Vein endothelial cell (primary cell): ENCODE measurements at places on chromosomes 2 and 18. TPM values are rescaled to one million over a fixed set of nuclear protein-coding genes. Genes with fewer than 3 reads are reported as not detected.

Gene AQP12A
- total RNA-seq = not detected in 2 replicates

Gene HNMT
- total RNA-seq = 6.2 and 10.6 TPM in 2 replicates

Gene COLEC12
- 4.2 and 8.2 TPM in 2 replicates for total RNA-seq

Gene MC5R
- total RNA-seq = not detected in 2 replicates

Gene RAB6C
- total RNA-seq = not detected in 2 replicates

Gene SCN2A
- under 0.01 TPM in 1 of 2 replicates, not detected in the other for total RNA-seq
